ENCODE measurements at places on chromosomes 12 and 14.

DNA sequence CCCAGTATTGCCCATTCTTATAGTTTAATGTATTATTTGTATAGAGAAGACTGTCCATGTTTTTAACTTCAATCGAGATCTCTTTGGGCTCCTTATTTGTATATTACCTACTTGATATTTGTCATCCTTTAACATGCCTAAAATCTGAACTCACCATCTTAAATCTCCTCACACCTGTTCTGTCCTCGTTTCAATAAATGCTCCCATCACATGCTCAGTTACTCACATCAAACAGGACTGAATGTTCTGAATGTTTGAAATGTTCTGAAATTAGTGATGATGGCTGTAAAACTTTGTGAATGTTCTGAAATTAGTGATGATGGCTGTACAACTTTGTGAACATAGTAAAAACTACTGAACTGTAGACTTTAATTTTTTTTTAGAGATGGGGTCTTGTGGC is 34.5 kb downstream of the COCH start:
- DNase-seq: no peak

- peak; percentile 45 for DNase-seq
Observed at GRCh38 chr12:13101821-13102375, 1.6 kb downstream of the GSG1 start.

DNA sequence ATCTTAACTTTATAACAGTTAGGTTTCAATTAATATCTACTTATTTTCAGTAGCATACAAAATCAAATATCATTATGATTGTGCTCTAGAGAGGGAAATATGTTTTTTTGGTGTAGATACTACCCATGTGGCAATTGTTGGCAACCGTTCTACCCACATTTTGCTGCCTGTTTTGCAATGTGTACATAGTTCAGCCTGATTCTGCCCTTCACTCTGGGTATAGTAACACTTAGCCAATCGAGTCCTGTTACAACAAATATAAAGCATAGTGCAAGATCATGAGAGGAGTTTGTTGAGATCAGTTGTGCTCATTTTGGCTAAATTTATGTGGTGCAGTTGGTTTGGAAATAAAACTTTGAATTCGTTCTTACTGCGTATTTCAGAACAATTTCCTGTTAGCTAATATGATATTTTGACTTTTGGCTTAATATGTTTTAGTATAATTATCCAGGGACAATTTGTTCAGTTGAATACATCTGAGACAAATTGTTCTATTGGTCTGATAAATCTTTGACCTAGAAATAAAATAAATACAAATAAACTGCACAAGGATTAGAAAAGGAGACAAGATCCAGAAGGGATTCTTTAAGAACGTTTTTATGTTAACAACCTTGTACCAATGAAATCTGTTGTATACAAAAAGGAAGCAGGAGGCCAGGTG is 76.9 kb downstream of the ATF7IP start:
- no peak for DNase-seq

DNA sequence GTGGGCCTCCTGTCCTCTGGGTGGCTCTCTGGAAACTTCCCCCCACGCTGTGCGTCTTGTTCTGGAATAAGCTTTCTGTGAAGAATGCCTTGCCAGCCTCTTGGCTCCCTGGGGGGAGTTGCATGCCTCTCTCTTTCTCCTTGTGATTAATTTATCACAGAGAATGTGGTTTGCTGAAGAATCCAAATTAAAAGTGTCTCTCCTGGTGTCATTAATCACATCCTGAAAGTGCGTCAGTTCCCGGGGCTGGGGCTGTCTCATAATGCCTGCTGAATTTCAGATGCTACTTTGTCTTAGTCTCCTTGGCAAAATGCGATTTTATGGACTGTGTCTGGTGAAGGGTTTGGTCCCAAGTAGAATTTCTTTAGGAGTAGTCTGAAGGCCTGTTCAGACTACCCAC is 787.7 kb upstream of the TMEM132C start:
- DNase-seq: no peak

DNA sequence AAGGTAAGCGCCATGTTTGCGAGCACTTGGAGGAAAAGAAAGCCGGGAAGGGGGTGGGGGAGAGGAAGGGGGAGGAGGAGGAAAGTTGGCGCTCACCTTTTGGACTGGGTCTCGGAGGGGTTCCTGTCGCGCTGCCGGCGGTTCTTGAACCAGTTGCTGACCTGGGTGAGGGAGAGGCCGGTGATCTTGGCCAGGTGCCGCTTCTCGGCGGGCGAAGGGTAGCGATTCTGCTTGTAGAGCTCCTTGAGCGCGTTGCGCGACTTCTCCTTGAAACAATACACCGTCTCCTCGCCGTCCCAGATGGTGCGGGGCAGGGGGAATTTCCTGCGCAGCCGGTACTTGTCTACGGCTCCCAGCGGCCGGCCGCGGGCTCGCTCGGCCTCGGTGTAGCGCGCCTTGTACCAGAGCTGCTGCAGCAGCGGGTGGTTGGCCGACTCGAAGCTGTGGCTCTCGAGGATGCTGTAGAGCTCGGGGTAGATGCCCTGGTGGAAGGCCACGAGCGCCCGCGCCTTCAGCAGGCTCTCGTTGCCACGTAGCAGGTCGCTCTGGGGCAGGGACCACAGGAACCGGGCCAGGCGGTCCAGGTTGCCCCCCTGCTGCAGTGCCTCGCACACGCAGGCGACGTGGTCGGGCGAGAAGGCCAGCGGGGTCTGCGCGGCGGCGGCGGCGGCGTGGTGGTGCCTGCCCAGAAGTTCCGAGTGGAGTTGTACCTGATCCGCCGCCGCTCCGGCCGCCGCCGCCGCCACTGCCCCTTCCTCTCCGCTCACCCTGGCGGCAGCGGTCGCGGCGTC is 840 bp downstream of the SIX4 start:
- peak; percentile 66 for DNase-seq

DNA sequence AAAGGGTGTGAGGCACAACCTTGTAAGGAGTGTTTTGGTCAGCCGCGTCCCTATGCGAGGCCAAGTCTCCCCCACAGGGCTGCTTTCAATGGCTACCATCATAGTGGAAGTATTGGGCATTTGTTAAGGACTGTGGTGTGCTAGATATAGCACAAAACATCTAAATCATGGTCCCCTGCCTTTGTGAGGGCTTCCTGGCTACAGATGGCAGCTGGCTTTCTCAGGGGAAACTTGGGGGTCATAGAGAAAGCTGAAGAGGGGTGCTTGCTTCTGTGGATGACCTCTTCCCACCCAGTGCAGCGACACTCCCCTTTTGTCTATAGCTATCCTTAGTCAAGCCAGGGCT is 315.8 kb downstream of the ZFP36L1 start:
- DNase-seq: no peak

GRCh38 chr12:28683366-28683765 is 465.7 kb upstream of the FAR2 start:
- no peak for DNase-seq

DNA sequence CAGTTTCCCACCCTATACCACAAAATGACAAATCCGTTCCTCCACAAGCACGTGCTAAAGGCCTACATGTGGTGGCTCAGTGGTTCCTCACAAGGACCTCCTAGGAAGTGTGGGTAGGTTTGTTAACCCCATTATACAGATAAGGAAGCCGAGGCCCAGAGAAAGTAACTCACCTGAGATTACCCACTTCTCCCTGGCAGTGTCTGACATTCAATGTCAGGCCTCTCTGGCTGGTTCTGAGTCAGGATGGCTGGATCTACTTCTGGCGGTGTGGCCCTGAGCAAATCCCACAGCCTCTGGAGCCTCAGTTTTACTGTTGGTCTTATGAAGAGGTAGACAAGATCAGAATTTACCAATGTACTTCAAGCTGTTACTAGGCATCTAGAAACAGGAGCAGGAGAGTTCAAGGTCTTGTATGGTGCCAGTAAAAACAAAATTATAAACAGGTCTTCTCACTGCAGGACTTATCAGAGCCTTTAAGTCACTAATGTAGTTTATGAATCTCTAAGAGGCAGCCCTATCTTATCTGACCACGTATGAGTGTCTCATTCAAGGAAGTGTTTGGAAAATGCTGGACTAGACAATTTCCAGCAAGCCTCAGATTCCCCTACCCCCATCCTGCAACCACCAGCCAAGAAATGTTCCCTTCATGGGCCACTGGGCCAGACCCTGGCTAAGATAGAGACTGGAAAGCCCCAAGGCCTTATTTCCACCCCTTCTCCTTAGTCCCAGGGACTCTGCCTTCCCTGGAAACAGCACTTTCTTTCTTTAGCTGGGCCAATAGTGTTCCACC is 4.2 kb downstream of the HSPB8 start:
- DNase-seq: peak; percentile 16

DNA sequence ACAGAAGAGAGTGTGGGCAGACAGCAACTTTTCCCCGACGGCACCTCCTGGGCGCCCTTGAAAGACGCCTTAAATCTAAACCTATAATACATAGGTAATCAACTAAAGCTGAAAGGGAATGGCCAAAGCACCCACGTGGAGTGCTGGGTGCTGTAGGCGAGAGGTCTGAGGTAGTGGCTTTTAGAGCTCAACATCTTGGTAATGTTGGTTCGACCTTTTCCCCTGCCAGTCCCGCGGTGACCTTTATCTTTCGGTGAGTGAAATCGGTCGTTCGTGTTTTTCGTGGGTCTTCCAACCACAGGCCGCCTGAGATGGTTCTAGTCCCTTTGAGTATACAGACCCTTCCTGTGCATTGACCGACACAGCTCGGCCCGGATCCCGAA is 9.1 kb downstream of the OR6S1 start:
- DNase-seq: no peak

DNA sequence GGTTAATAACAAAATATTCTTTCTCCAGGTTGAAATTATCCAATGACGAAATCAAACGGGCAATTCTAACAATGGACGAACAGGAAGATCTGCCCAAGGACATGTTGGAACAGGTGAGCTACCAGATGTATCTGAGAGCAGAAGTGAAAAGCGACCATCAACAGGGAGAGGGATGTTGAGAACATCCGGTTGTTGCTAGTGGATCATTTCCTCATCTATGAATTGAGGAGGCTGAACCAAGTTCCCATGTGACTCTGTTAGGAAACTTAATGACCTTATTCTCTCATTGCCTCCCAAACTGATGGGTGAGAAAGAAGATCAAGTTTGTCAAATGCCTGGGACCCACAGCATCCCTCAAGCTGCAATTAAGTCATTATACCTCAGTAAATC is 117.7 kb downstream of the GPR135 start:
- no peak for DNase-seq

DNA sequence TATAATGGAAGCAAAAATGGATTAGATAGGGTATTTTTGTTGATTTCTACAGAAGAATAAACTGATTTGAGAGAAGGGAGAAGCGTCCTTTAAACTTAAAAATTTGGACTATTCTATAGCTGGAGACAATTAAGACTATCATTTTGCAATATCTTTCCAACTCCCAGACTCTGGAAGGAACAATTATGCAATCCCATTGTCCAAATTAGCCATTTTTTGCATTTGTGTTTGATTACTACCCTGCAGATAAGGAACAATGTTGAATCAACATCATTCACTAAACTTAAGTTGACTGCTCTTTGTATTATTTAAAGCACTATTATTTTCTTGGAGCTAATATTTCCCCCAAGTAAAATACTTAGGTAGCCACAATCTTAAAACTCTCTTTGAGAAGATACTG is 34.8 kb upstream of the SELPLG start:
- DNase-seq: no peak

- no peak for DNase-seq
Observed at GRCh38 chr12:94745562-94745961, 95.2 kb upstream of the TMCC3 start.

- no peak for DNase-seq
Observed at GRCh38 chr14:32682214-32682613, 256.5 kb upstream of the NPAS3 start.

- peak; percentile 65 for DNase-seq
Observed at GRCh38 chr14:38951451-38951850, 151.6 kb downstream of the SEC23A start.

DNA sequence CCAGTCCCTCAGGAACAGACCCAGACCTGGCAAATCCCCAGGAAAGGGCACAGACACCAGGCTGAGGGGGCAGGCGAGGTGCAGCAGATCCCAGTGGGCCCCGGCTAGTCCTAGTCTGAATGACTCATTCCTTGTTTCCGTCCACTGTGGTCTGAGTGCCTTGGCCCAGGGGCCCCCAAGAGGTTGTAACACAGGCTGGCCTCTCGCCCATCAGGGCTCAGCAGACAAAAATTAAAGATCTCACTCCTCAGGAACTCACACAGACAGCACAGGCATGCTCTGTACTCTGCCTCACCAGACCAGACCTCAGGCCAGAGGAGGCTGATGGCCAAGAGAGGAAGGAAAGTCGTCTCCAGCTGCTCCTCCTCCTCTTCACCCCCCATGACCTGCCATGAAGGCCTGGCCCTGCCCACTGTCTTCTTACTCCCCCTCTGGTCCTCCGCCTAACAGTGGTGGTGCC is 7.7 kb upstream of the LTBP2 start:
- DNase-seq: peak; percentile 87

GRCh38 chr12:84497819-84498218 is 414.8 kb downstream of the SLC6A15 start:
- peak; percentile 7 for DNase-seq

DNA sequence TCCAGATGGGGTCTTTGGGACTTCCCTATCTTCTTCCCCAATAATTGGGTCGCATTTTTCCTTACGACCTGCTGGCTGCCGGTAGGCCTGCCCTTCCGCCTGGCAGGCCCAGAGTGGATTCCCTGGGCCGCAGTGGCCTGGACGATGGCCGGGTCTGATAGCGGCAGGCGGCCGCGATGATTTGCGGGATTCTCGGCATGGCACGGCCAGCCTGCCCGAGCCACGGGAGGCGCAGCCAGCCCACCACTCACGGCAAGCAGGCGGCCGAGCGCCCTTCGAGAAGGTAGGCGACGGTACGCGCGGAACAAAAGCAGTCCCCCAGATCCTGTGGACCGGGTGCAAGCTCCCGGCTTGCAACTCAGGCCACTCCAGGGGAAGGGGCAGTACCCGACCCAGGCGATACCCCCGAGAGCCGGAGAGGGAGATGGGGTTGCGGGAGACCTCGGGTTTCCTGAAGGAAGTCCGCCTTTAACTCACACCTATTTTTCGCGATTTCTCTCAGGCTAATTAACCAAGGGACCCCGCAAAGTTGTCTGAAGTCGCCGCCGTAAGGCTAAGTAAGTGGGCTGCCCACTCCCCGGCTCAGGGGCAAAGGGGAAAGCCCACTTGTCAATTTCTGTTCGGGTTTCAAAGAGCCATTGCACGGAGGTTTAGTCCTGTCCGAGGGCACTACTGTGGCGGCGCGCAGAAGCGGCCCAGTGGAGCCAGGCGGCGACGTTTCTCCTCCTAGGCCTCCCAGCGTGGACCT is 1.4 kb upstream of the GSC start:
- no peak for DNase-seq

DNA sequence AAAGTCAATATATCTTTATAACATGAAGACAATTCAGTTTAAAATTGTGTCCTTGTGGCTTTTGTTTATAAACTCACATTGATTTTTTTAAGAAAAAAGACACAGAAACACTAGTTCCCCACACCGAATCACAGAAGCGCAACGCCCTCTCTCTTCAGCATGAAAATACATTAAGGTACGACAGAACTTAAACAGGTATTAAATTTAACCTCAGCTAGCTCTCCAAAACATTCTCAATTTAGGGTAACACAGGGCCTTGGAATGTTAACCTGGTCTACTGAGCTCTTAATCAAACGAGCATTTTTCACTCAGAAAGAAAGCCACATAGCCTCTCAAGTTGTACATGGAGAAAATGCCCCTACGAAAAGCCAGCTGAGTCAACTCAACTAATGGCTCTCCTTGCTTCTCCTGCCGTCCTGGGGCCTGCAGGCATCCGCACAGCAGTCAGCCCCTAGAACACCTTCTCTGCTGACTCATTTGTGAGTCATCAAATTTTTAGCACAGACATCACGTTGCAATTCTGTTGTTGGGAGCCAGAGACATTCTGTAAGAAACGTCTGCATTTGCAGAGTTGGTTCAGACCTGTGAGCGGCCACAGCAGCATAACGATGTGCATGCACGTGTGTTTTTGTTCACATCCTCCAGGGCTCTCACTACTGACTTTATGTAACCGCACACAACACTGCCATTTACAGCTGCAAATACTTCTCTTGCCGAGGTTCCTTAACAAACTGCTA is 141.6 kb downstream of the ITPR2 start:
- DNase-seq: peak; percentile 96
